ENCODE measurements at places on chromosomes 1 and 21.

DNA sequence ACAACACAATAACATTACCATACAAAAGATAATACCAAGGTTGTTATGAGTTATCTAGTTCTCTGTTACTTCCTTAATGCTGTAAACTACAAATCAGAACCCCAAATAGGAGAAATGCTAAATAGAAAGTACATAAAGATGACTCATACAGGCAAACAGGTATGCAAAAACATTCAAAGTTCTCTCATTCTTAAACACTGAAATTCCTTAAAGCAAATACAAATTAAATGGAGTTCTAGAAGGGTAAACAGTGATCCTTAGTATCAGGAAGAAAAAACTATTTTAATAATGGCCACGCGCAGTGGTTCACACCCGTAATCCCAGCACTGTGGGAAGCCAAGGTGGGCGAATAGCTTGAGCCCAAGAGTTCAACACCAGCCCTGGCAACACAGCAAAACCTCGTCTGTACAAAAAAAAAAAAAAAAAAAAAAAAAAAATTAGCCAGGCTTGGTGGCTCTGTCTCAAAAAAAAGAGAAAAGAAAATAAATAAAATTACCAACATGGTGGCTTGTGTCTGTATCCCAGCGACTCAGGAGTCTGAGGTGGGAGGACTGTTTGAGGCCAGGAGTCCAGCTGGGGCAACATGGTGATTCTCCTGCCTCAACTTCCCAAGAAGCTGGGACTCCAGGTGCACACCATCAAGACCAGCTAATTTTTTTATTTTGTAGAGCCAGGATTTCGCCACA is 17.5 kb downstream of the FBXO42 start:
- no peak for DNase-seq

- no peak for DNase-seq
Observed at GRCh38 chr1:180254854-180255253, 24.8 kb downstream of the LHX4 start.

DNA sequence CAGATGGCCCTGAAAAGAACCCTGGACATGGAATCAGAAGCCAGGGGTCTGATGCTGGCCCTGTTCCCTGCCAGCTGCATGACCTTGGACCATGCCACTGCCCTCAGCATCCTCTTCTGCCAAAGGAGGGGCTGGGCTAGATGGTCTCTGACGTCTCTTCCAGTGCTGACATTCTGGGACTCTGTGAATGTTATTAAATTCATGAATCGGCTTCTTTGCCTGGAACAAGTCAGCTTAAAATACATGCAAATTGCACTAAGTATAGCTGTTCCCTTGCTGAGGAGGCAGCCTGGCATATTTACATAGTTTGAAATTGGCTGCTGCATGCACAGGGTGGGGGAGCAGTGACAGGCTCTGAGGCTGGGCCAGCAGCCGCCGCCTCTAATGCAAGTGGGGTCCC is 23.8 kb downstream of the KCNA2 start:
- no peak for DNase-seq

DNA sequence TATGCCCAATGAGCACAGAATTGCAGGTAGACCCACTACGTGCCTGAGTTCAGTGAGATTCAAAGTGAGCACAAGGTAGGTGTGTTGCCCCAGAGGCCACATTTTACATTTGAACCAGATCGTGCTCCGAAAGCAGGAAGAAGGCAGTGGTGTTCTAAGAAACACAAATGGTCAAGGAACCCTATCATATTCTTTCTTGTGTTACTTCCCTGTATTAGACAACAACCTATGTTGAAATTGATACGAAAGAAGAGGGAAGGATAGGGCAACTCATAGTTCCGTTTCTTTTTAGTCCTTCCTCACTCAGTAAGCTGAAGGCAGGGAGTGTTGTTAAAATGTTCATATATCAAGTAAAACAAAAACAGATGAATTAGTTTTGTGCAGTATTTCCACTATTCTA is 33.9 kb downstream of the OLFML2B start:
- no peak for DNase-seq

DNA sequence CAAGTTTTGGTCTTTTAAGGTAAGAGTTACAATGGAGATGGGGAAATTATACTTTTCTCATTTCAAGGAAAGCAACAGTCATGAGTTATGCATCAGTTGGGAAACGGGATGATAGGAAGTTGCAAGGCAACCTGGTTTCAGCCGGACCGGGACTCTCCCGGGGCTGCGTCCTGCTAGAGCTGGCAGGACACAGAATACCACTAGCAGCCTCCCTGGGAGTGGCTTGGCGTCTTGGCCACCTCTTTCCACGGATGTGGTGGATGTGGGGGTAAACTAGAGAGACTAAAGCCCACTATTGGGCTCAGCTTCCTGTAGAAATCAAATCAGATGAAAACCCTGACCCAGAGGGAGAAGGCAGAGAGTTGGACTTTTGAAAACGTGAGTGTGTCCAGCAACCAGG is 71.9 kb downstream of the ADARB1 start:
- no peak for DNase-seq

DNA sequence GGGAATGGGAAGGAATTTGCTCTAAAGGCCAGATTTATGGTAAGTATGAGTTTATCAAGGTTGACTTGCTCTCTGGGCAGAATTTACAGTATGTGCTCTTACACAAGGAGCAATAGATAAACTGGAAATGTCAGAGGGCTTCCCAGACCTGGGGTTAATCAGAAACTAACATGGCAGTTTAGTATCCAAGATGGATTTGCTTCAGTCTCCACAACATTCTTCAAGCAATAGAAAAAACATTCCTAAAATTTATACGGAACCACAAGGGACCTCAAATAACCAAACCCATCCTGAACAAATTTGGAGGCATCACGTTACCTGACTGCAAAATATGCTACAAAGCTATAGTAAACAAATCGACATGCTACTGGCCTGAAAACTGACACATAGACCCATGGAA is 606.7 kb upstream of the CHRM3 start:
- DNase-seq, result no peak

DNA sequence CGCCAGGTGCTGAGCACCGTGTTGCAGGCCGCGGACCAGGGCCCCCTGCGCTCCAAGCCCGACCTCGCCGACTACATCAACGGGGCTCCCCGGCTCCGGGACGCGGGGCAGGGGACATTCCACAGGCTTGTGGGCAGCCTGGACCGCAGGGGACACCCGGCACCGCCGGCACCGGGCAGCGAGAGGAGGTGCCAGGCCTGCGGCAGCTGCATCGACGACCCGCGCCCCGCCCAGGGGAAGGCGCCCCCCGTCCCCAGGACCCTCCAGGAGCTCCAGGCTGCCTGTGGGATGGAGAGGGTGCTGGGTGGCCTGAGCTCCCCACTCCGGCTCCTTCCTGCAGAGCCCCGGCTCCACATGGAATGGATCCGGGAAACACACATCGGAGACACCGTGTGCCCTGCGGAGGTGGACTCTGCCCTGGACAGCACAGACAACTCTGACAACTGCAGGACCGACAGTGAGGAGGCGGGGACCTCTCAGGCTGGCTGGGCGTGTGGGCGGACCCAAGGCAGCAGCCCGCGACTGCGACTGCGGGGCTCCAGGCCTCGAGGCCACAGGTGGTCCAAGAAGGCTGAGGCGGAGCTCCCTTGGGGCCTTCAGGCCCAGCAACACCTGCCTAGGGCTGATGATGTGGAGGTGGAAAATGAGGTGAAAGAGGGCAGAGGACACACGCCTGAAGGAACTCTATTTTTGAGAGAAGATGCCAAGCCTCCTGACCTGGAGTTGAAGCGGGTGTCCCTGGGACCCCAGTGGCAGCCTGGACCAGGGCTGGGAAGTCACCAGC is 22.8 kb downstream of the KIAA1614 start:
- no peak for DNase-seq

DNA sequence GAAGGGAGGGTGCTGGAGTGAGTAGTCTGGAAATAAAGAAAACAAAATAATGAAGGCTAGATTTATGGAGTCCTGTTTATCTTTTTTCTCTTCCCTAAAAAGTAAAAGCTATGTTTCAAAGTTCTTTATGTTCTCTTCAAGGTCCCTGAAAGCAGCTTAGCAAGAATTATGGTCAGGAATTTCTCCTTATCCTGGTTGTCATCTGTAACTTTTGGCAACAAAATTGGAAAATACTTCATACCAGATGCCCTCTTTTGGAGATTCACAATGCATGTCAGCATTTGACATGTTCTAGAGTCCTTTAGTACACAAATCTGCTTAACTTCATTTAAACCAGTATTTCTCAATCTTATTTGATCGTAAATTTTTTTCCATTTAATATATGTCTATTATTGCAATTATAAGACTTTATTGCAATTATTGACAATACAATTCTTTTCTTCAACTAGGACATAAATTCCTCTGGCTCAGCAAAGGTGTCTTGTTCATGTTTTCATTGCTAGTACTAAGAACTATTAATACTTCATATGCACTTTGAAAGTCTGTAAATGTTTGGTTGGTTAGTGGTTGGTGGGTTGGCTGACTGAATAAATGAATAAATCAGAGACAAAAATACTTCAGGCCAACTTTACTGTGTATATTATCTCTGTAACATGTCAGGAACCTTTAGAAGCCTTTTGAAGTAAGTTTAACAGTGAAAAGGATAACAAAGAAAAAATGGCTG is 101.5 kb downstream of the ATP1B1 start:
- no peak for DNase-seq

All from EL (cell line).